ENCODE measurements at places on chromosomes 3 and 15.

- no peak for DNase-seq
Measured at GRCh38 chr15:68630836-68631235, 52.0 kb downstream of the CORO2B start.

DNA sequence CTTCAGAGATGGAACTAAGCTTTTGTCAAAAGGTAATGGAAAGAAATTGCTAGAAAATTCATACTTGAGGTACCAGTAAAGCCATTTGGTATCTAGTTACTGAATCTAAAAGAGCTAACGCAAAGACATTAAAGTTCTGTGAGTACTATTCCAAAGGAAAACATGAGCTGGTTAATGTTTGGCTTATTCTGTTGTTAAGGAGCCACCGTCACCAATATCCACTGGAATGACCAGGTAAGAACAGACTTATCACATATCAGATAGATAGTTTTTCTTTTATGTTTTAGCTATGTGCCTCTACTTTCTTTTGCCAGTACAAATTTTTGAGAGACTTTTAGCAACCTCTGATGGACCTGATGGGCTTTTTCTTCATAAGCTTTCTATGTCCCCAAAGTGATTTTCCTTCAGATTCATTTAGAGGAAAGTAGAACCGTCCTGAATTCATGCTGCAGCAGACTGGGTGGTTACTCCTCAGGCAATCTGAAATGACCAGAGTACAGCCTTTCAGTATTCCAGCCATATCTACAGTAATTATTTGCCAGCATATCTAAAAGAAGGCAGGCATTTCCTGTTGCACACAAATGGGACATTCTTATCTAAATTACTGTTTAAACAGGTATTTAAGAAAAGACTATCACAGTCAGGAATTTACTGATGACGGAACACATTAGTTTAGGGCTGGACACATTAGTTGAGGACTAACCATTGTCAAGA lies 274.1 kb downstream of the MECOM start:
- no peak for DNase-seq

DNA sequence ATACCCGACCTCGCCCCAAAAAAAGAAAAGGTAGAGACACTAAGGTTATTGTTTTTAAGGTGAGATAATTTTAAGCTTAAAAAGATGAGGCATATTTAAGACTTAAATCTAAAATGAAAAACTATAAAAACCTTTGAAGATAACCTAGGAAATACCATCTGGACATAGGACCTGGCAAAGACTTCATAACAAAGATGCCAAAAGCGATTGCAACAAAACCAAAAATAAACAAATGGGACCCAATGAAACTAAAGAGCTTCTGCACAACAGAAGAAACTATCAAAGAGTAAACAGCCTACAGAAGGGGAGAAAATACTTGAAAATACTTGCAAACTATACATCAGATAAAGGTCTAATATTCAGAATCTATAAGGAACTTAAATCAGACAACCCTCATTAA lies 80.9 kb downstream of the TMCC1 start:
- no peak for DNase-seq

DNA sequence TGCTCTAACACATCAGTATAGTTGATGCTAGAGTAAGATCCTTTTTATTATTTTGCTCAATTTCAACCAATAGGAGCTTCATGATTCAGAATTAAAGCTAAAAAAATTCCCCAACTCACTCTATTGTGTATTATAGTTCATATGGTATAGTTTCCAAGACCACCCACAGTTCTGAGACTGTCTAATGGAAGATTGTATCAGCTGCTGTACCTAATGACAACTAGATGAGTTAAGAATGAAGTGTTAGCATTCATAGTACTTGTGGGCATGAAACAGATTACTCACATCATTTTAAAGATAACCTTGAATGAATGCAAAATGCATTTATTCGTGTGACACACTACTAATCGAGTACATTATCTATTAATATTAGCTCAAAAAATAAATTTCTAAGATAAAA lies 289.9 kb upstream of the ATP11B start:
- DNase-seq: no peak

DNA sequence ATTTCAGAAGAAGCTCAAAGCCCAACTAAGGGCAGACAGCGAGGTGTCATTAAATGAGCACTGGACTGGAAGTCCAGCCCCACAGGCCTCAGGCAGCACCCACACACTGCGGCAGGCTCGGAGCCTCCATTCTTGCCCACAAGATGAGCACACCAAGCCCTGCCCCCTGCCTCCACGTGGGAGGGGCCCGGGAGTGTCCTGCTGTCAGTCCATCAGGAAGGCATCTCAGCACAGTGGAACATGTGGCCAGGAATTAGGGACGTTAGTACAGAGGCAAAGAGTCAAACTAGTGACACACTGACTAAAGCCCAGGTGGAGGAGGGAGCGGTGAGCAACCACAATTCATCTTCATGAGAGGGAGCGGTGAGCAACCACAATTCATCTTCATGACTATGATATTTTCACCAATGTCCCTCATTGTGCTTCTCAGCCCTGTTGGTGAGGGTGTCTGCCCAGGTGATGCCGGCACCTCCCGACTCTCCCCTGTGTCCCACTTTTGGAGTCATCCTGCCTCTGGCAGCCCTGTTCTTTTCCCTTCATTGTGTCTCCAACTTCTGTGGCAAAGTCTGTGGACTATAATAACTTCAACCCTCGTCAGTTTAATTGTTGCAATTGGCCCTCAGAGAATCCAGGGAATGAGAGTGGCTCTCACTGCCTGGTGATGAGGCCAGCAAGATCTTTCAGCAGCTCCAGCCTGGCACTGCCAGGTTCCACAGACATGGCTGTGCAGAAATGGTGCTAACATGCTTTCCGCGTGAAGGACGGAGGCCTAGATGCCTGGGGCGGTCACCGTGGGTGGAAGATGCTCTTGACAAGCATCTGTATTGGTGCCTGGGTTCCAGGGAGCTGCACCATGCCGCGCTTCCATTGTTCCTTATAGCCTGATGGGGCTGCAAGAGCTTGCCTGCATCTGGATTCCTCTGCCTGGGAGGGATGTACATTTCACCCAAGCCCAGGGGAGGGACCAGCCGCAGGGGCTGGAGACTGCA lies 23.1 kb upstream of the SKOR1 start:
- no peak for DNase-seq

- no peak for DNase-seq
Measured at GRCh38 chr3:157103860-157104259, 56.1 kb downstream of the CCNL1 start.

DNA sequence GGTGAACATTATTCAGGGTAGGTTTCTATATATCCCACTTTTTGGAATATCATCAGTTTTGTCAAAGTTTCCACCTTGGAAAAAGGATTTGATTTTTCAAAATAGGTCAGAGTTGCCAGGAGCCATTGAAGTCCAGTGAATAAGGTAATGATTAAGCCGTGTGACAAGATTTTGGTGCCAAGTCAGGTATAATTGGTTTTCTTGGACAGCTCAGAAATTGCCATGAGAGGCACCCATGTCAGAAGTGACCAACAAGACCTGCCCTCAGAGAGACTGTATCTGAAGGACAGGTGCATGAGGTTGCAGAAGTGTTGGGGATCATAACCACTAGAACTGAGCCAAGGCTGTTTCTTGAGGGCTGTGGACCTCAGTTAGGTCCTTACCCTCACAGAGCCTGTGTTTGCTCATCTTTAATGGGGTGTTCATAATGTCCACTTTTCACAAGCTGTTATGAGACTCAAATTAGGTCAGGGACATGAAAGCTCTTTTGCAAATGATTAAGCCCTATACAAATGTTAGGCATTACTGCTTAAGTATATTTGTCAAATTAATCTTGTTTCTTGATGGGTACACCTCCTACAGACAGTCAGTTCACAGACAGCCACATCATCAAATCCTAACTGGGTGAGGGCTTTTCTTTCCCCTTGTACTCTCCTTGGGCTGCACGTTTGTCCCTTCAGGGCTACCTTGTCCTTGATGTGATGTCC lies 32.3 kb downstream of the CASR start:
- no peak for DNase-seq

GRCh38 chr3:194212845-194213331 lies 76.9 kb downstream of the HES1 start:
- no peak for DNase-seq

DNA sequence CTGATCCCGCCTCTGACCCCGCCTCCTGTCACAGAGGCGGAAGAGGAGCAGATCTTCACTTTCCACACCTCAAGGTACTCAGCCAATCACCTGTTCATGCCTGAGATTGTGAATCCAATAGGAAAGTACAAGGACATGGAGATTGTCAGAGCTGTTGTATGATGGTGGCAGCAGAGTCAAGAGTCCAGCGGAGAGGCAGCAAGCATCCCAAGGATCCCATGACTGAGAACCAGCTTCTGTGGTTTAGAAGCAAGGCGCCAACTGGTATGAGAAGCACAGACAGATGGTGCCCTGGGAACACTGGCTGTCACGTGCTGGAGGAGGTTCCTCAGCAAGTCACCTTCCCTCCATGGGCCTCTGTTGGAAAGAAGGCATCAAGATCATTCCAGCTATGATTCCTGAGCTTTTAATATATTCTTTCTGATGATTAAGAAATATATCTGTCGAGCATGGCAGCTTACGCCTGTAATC lies 93.9 kb downstream of the CPN2 start:
- DNase-seq: no peak

GRCh38 chr3:113834983-113835382 lies 3.6 kb upstream of the GRAMD1C start:
- no peak for DNase-seq

- no peak for DNase-seq
Measured at GRCh38 chr3:134146666-134147065, 104.0 kb downstream of the RYK start.

DNA sequence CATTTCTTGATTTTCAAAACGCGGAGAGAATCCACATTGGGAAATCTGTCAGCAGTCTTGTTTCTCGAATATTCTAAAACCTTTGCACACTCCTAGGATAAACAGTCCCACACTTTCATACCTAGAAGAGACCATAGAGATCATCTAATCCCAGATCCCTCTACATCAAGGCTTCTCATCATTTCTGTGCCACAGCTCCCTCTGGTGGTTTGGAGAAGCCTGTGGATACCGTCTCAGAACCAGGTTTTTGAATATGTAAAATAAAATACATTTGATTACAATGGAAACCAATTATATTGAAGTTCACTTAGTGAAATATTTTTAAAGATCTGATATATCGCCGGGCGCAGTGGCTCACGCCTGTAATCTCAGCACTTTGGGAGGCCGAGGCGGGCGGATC lies 211.9 kb upstream of the GOLGA6L4 start:
- DNase-seq: no peak

- DNase-seq: no peak
Measured at GRCh38 chr3:71300951-71301393, 282.6 kb downstream of the FOXP1 start.

DNA sequence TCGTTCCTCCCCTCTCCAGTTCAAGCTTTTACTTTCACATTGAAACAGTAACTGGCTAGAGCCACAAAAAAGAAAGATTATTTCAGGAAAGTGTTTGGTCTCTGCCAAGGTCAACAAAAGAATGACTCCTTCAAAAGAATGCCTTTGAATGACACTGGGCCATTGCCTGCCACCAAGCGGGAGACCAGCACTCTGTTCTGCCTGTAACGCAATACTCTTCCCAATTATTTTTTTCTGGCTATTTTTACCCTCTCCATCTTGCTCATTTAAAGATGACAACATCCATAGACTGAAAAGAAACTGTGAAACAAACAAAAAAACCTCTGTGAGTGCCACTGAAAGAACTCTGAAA lies 37.3 kb downstream of the EHHADH start:
- no peak for DNase-seq

DNA sequence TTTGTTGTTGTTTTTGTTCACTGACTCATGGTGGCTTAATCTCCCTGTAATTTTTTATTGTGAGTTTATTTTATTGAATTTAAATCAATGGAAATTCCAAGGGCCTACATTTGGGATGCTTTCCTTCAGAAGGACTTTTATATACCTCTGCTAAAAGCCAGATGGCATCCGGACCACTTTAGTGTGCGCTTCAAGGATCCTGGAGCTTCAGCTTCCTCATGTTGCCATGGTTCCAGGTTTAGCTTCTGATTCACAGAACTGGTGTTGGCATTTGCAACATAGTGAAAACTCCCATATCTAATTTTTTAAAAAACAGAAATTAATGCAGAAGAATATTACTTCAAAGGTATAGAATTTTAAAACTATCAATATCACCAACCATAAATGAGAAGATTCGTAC lies 8.5 kb upstream of the HACD2 start:
- DNase-seq: no peak

DNA sequence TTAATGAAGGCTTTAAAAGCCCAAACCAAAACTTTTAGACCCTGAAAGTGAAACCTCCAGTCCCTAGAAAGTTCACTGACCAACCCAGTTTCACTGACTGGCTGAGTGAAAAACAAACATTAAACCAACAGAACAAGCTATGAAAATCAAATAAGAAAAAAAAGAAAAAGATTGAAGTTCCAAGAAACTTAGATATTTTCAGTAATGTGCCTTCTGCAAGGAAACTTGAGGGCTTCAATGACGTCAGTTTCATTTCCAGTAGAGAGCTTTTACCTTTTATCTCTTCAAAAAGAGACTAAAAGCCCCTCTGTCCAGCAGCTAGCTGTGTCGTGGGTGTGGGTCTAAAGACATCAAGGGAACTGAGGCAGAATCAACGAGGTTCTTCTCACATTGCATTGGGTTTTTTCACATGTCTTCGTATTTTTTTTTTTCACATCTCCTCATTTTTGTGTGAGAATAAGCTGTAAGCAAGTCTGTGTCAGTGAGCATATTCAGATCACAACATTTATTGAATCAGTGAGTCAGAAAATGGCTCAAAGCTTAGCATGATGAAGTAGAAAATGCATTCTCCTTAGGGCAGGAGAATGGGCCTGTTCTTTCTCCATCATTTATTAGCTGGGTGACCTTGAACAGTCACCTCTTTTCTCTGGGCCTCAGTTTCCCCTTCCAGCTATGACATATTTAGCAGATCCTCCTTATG lies 54.8 kb upstream of the BCL6 start:
- DNase-seq: no peak

DNA sequence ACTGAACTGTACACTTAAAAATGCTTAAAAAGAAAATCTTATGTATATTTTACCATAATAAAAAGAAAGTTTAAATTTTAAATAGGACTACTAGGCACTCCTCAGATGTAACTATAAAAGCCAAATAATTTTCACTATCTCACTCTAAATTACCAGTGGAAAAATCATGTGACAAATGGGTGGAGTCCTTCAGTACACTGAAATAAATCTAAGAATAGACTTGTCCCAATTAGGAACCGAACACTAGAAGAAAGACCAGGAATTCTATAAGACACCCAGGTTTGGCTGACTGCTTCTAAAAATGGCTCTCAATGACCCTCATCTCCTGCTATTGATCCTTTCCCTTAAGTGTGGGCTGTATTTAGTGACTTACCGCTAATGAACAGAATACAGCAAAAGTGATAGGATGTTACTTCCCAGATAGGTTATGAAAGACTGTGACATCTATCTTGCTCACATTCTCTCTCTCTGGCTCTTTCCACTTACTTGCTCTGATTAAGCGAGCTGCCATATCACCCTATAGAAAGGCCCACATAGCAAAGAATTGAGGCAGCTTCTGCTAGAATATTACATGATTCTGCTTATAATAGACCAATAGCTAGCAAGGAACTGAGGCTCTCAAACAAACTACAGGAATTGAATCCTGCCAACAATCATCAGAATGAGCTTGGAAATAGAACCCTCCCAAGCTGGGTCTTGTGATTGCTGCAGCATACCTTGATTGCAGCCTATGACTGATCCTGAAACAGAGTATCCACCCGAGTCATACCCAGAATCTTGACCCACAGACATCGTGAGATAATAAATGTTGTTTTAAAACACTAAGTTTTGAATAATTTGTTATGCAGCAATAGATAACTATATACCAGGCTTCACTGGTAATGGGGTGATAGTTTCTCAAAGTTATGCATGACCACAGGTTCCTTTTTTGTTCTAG lies 16.9 kb downstream of the TTBK2 start:
- no peak for DNase-seq

GRCh38 chr15:51708013-51708412 lies 26.7 kb downstream of the SCG3 start:
- peak; percentile 58 for DNase-seq

Data from NCI-H2081 treated with DMSO at 0.1 percent for 48 hours (cell line).